CD4-positive, alpha-beta T cell treated with Interleukin-1 beta for 1 hour (primary cell): ENCODE measurements at places on chromosomes 7 and 10.

- no peak for DNase-seq
These were observed 68.1 kb downstream of the BMPER start for GRCh38 chr7:33973231-33974015.

GRCh38 chr7:99027241-99027640 is 116.7 kb downstream of the SMURF1 start:
- DNase-seq, result no peak

DNA sequence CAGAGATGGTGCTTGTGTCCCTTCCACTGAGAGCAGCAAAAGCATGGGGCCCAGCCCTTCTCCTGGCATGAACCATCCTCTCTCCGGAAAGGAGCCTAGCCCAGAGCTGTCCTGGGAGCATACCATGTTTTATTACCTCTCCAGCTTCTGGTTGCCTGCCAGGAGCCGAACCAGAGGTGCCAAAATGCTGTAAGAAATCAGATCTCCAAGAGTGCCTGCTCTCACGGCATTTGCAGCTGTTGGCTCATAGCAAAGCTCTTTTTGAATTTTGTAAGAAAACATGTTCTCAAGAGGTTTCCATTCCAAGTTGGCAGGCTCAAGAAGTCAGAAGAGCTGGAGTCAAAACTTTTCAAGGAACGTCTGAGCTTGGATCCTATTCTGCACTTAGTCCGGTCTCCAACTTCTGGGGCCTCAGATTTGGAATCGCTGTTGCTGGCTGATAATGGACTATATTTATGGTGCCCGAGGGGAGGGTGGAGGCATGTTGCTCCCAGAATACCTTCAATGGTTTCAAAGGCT is 211.7 kb upstream of the MKI67 start:
- no peak for DNase-seq

DNA sequence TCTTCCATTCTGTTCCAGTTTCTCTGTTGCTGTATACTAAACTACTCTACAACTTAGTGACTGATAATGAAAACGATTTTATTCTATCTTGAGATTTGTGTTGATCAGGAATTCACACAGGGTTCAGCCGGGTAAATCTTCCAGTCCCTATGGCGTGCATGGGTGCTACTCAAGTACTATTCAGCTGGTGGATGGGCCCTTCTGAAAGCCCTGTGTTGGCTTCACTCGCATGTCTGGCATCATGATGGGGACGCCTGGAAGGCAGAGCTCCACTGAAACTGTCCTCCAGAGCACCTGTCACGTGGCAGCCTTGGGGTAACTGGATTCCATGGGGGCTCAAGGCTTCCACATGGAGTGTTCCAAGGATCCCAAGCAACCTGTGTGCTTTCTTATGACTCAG is 86.0 kb upstream of the ZMIZ1 start:
- DNase-seq, result no peak

DNA sequence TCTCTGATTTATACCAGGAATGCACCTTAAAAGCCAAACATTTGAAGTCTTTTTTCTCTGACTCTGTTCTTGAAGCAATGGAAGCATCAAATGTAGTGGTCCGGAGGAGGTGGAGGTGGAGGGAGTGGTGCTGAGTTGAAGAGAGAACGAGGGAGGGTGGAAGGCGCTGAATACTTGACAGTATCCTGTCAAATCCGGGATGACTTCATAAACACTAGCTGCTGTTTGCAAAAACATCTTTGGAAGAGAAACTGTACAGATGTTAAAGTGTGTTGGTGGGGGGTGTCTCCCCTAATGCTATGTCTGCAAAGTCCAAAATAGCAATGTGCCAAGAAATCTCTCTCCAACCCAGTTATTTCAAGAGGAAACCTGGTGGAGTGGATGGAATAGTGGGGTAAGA is 328.5 kb upstream of the AUTS2 start:
- DNase-seq, result no peak

- peak; percentile 13 for DNase-seq
These were observed 14.2 kb upstream of the PDCD4 start for GRCh38 chr10:110857265-110858171.

DNA sequence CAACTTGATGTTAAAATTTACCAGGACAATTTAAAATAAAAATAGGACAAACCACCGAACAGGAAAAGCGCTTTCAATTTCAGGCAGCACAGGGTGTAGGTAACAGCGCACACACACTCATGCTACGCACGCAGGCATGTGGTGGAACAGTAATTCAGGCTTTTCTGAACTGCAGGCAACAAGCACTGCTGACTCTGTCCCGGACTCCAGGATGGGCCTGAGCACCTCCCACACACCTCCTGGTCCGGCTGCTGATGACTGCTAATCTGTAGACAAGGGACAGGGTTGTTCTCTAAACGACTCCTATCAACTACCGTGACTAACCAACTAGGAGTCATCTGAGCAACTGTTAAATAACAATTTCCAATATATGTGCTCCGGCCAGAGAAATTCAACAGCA is 192.6 kb upstream of the FRMD4A start:
- no peak for DNase-seq

GRCh38 chr7:50335795-50336754 is 31.6 kb downstream of the IKZF1 start:
- peak; percentile 80 for DNase-seq

GRCh38 chr7:44438816-44439215 is 51.6 kb downstream of the NUDCD3 start:
- no peak for DNase-seq

DNA sequence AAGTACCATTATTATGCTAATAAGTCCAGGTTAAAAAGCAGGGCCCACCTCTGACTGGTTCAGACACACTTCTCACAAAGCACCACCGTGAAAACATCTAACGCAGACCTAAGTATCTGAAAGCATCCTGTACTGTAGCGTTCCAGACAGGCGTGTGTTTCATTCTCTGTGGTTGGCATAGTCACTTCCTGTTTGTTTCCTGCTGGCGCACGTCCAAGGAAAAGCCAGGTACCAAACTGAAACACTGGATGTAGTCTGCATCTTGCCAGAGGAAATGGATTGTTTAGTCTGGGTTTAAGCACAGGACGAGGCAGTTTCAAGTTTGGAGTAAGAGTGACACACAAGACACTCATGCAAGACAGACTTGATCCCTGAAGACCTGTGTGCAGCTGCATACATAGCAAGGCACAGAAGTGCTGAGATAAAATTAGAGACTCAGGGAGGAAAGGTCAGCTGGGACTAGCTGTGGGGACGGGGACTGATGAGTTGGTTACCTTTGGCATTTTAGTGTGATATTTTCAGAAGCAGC is 23.3 kb downstream of the BPGM start:
- peak; percentile 88 for DNase-seq

GRCh38 chr7:23759671-23760391 is 49.8 kb downstream of the STK31 start:
- no peak for DNase-seq

GRCh38 chr7:90629297-90629918 is 33.3 kb downstream of the CDK14 start:
- DNase-seq, result no peak

- no peak for DNase-seq
These were observed 847 bp downstream of the GARS1 start for GRCh38 chr7:30595436-30596013.

DNA sequence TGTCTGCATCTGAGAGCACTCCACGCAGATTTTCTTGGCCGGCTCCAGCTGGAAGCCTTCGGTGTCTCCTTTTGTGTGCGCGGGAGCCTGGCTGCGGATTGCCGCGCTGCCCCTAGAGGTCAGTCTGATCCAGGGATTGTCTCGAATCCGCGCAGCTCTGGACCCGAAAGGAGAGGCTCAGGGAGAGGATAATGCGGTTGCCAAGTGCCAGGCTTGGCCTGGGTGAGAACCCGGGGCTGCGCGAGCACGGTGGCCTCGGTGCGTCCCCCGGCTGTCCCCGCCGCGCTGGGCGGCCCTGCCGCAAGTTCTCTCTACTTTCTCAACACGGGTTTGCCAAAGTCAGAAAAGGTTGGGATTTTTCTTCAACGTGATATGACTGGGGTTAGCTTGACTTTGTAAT is 140.9 kb downstream of the ADCYAP1R1 start:
- DNase-seq, result no peak

- no peak for DNase-seq
These were observed 186.6 kb upstream of the IGFBP3 start for GRCh38 chr7:46107610-46108217.

- no peak for DNase-seq
These were observed 95.7 kb downstream of the CPED1 start for GRCh38 chr7:121084256-121084655.

DNA sequence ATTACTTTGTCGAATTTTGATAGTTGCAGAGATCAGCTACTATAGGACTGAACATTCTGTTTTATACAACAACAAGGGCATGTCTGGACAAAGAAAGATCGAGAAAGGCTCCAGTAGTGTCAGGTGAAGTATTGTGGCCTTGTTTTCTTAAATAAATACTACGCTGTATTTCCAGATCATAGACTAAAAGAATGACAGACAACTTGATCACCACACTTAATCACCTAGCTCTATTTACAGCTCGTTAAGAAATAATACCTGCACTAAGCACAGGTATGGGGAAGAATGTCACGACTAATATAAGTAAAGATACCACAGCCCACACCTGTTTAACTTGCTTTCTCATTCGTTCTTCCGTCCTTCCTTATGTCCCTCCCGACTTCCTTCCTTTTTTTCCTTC is 269.2 kb downstream of the HGF start:
- DNase-seq, result no peak

- DNase-seq, result no peak
These were observed at the start of gene BICC1 for GRCh38 chr10:58512491-58513187. Gene BICC1, plus strand, starts transcription at chr10:58512872. Its CDS starts 272 bp downstream, at chr10:58513144.

DNA sequence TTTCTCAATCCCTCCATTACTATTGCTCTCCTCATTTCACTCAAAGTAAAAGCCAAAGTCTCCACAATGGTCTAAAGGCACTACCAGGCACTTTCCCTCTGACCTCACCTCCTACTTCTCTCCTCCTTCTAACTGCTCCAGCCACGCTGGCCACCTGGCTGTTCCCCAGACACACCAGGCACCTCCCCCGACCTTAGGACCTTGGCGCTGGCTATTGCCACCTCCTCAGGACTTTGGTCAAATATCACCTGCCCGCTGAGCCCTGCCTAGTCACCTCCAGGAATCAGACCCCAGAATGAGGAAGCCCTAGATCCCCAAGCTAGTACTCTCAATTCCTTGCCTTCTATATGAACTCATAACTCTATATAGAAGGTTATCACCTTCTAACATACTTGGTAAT is 66.2 kb upstream of the STEAP1B start:
- DNase-seq, result no peak

DNA sequence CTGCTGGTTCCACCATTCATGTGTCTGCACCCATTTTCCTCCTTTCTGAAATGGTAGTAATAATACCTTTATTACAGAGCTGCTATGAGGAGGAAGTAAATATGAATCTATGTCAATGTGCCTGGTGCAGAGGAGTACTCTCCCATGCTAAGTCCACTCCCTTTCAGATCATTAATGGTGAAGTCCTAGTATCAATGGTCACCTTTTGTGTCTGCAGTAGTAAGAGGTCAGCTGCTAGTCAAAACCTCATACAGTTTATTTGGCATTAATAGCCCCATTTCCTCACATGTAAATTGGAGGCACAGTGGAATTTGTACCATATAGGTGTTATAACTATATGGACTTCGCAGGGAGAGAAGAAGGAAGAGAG is 581.0 kb downstream of the REEP3 start:
- no peak for DNase-seq

GRCh38 chr10:56633876-56634452 is 272.9 kb upstream of the ZWINT start:
- no peak for DNase-seq

DNA sequence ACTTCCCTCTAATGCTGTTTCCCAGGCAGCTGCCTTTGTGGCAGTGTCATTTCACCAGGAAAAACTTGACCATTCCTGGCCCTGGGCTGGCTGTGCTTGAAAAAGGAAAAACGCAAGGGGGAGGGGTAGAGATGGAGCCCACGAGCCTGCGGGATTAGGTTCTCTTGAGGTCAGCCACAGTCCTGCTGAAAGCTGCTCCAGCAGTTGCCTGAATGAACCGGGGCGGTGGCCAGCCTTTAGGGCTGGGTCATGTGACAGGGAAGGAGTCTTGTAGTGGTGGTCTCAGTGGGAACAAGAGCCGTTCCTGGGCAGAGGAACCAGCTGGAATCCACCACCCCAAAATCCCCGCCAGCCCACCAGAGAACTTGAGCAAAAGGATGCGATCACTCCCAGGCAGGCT is 51.2 kb upstream of the LRRC4 start:
- DNase-seq, result no peak

GRCh38 chr7:155484483-155485399 is 26.8 kb downstream of the EN2 start:
- DNase-seq, result no peak
